ENCODE measurements at places on chromosomes 2 and 18.

- DNase-seq, result no peak
Observed at GRCh38 chr2:54464341-54464740, 8.2 kb downstream of the SPTBN1 start.

- DNase-seq, result peak; percentile 24
Observed at GRCh38 chr18:79507546-79508480, 112.1 kb downstream of the NFATC1 start.

DNA sequence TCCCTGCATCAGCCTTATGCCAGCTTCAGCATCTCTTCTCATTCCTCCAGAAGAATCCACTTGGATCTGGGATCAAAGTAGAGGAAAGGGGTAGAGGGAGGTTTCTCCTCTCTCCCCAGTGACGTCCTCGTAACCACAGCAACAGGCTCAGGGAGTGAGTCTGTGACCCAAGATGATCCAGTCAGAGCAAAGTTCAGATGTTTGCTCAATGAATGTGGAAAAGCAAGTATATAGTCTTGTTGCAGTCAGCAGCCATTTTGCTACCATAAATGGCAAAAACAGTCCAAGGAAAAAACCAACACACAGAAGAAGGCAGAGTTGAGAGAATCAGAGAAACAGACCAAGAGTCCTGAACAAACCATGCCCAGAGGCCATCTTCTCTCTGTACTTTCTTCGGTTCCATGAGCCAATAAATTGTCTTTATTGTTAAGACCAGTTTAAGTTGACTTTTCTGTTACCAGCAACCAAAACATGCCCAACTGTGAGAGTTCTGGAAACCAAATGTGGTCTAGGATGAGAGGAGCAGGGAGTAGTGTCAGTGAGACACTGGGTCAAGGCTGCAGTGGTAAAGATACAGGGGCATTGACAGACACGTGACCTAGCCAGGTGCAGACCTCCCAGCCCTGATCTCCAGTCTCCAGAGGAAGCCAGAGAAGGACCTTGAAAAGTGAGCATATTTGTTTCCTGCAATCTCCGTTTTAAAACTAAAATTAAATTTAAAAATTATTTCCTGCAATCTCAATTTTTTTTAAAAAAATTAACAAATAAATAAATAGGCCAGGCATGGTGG lies 3.2 kb upstream of the CXCR1 start:
- DNase-seq, result no peak

DNA sequence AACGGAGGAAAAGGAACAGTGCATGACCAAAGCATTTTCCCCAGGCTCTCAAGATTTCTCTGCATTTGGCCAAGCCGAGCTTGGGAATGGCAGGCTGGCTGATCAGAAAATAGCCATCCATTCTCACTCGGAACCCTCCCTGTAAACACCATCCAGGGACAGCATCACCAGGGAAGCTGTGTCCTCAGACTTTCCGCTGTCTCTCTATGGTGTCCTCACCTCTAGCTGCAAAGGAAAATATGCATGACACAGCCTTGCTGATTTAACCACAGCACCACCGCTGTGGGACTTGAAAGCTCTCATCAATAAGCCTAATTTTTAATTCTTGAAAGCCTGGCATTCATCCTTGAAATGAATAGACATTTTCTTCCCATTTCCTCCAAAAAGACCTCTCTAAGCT lies 311.7 kb downstream of the EIPR1 start:
- no peak for DNase-seq
